NCI-H1092 (cell line): ENCODE measurements at places on chromosomes 6 and 20.

DNA sequence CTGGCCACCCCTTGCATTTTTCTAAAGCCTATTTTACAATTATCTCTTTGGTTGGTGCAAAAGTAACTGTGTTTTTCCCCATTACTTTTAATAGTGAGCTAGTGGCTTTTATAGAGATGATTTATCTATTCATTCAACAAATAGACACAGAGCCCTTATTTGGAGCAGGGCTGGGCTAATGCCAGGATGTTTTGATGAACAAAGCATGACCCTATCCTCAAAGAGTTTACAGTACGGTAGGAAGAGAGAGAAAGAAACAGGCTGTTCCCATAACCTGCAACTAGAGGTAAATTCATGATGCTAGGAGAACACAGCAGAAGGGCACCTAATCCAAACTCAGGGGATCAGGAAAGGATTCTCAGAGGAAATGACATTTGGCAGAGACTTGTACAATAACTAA is 37.3 kb upstream of the UST start:
- no peak for DNase-seq

- DNase-seq: no peak
Measured at GRCh38 chr6:161013695-161014094, 22.1 kb downstream of the MAP3K4 start.

DNA sequence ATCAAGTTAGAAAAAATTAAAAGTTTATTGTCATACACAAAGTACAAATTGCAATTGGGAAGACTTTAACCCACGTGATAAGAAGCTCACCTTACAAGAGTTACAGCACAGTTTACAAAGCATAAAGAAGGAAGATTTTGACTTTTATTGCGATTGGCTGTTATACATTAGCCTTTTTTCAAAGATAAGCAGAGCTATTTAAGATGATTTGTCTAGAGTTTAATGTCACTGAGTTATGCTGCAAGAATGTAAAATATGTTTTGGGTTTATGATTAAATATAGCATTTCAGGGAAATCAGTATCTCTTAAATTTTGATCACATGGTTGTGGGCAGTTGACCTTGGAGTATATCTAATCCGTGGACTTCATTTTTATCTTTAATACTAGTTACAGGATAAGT is 664.2 kb upstream of the PTCHD4 start:
- DNase-seq: no peak

DNA sequence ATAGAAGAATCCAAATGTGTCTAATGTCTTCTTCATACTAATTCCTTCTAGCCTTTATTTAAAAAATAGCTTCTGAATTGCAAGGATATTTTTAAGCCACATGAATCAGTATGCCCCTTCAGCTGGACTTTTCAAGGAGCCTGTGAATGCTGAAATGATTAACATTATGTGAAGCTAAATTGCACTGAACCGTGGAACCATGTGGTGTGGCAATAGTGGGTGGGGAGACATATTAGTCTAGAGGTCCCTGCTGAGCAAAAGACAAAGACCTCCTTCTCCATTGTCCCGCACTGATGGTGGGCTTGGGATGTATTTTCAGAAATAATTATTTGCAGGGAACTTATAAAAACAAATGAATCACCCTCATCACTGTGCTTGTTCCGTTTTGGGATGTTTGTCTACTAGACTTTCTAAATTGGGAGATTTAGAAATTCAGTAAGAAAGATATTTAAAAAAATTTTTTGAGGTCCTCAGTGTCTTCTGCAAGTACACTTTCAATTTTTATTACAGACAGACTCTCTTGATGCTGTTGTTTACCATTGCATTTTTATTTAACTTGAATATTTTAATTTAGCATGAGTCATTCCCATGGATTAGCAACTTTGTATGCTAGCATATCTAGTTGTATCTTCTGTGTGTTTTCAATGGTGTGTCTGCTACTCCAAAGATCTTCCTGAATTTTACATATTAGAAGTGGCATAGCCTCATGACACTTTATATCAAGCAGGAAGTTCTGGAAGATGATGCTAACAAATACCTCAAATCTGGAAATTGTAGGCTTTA is 238.1 kb downstream of the LAMA2 start:
- no peak for DNase-seq

- DNase-seq: no peak
Measured at GRCh38 chr20:48164566-48165400, 379.5 kb upstream of the SULF2 start.

DNA sequence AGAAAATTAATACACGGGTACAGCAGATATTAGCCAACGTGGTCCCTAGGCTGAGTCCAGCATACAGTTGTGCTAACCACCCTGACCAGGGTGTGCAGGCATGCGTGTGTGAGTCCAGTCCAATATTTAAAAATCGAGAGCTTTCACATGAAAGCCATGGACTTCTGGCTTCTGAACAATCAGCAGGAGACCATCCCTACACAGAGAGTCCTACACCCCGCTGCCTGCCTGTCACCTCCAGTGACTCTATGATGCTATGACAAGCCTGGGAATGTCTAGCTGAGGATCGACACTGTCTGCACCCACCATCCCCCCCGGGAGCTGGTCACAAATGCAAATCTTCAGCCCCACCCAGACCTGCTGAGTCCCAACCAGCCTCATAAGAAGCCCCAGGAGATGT is 7.9 kb downstream of the ACSS1 start:
- no peak for DNase-seq

DNA sequence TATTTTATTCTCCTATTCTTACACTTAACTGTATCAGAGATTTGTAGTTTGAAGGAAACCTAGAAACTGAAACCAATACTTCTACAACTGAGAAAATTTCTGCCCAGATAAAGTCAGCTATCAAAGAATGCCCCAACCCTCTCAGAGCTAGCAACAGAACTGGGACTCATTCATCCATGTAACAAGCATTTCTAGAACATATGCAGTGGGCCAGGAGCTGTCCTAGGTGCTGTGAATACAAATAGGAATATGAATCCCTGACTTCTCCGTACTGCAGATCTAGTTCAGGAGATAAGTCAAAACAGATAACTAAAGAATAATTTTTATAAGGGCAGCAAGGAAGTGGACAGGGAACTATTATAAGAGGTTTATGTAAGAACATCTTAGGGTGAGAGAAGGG is 654.1 kb upstream of the NOX3 start:
- DNase-seq: no peak

DNA sequence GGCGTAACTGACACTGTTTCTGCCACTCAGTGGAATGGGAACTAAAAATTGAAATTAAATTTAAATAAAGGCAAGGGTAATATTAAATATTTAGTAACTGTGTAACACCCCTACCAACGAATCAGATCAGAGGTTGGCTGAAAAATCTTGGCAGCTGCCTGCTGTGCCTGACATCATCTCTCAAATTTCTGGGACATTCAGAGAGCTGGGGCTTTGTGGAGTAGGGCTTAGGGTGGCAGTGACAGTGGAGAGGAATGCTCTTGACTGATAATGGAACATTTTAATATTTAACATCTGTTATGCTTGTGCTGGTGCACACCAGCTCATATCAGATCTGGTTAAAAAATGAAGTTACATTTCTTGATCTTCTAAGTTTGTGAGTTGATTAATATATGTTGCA is 62.2 kb downstream of the RFPL4B start:
- no peak for DNase-seq

- no peak for DNase-seq
Measured at GRCh38 chr6:46749731-46750130, 3.0 kb downstream of the ANKRD66 start.

DNA sequence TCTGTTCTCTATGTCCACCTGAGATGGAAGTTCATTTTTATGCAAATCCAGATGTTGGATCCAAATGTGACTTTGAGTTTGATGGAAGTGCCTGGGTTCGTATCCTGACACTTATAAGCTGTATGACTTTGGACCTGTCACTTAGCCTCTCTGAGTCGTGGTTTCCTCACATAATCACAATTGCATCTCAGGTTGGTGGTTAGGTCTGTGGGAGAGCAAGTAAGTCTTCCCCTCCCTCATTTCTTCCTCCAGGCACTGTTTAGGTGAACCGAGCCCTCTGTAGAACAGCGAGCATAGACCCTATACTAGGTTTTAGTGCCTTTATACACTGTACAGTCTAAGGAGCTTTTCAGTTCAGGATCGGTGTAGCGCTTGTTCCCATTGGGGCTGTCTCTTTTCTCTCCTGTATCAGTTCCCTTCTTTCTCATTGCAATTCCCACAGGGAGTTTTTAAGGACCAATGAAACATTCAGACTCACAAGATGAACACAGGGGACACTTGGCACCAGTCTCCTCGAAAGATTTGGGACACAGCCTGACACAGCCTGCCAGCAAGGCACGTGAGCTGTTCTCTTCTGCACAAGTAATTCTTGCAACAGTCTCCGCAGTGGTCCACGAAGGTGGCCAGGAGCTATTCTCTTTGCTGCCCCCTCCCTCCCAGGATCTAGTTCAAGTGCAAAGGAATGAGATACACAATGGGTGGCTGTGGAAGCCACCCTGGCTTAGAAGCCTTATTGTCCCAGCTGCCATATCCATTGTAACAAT is 11.8 kb downstream of the TOX2 start:
- DNase-seq: no peak

DNA sequence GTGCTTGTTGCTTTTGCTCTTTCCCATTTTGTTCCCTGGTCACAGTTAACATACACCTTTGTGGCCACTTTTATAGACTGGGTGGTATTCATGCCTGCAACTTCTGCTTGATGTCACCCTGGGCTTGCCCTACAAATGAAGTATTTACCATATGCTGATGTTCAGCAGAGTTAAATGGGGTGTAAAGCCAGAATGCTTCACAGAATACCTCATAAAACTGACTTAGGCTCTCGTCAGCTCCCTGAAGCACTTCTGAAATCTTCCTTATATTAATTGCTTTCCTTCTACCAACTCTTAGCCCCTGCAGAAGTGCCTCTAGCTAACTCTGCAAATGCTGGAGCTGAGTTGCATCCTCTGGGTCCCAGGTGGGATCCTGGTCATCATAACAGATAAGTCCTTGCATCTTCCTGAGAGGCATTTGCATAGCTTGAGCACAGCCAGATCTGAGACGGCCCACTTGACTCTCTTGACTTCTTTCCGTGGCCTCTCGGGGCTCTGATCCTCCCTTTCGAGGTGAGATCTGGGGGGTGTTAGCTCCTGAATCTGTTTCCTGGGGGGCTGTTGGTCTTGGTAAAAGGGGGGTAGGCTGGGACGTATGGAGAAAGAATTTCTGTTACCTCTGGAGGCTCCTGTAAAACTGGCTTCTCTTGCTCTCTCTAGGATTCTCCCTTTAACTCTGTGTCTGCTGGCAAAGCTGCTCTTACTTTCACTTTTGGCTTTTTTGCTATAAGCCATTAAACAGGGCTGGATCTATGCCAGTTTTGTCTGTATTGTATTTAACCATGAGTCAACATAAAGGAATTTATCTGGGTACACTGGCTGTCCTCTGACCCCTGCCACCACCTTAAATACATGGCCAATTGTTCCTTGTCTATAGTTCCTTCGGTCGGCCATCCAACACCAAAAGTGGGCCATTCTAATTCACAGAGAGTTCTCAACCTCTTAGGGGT is 223.0 kb upstream of the SYNCRIP start:
- no peak for DNase-seq

GRCh38 chr6:27130668-27131428 is 116.7 kb upstream of the PRSS16 start:
- no peak for DNase-seq
